Stimulated activated CD4-positive, alpha-beta T cell treated with anti-CD3 and anti-CD28 coated beads, Interleukin-15, amount 100 ng/mL, for 1 hour (primary cell): ENCODE measurements at places on chromosomes 4 and X.

- DNase-seq, result no peak
Measured at GRCh38 chr4:95563638-95564337, 15.0 kb upstream of the UNC5C start.

DNA sequence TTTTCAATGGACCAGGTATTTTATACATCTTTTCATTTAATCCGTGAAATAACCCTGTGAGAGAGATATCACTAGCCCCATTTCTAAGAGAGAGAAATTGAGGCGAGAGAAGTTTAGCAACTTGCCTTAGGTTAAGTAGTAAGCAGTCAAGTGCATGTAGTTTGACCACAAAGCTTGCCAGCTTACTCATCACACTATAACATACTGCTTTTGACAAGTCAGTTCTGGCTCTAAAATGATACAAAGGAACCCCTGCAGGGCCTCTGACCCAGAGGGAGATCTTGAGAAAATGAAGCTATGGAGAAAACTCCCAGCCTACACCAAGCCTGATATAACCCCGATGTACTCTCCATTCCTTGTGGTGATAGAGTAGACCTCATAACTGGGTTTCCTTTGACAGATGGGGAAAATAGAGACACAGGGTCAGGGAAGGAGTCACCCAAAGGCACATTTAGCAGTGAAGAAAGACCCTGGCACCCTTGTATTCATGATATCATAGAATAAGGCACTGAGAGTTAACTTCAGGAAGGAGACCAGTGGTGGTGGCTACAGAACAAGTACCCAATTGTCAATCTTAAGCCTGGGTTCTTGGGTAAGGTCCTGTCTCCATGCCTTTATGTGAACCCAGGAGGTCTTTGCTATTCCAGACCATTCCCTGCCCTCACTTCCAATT is 60.2 kb upstream of the MSN start:
- no peak for DNase-seq

- DNase-seq, result no peak
Measured at GRCh38 chr4:84678976-84679744, 96.2 kb downstream of the CDS1 start.

DNA sequence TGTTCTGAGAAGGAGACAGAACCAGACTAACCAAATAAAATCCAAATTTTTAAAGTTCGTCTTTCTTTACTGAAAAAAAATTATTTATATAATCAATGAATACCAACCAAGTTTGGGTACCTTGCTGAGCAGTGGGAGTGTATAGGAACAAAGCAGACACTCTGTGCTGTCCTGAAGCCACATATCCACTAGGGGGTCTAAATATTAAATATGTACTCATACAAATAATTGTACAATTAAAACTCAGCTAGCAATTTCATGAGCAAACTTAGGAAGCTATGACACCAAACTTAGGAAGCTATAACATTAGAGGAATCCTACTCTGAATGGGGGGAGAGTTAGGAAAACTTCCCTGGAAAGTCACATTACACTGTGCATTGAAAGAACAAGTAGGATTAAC is 582.0 kb upstream of the EPHA5 start:
- DNase-seq, result no peak

GRCh38 chr4:35052546-35052945 is 1191.8 kb downstream of the ARAP2 start:
- no peak for DNase-seq

DNA sequence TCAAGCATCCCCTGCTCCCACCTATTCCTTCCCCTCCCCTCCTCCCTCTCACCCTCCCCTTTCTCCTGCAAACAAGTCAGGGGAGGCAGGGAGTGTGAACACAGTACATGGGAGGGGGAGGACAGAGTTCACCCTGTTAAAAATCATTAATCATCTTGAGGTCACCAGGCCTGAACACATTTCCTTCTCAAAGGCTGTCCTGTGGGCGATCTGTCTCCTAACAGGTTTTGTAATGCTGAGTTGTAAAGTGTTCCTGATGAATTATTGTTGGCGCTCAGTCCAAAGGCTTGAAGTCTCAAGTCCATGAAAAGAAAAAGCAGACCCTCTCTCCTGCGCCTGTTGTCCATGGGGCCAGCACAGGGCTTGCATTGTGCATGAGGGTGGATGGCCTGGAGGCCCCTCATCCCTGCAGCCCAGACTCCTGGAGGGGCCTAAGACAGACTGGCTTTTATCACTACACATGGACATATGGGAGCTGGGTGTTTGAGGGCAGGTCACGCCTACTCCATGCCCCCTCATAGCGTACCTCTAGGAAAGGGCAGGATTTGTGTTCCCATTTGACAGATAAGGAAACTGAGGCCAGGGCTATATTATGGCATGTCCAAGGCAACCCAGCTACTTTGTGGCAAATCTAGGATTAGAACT is 189.1 kb downstream of the RAB28 start:
- DNase-seq, result no peak

GRCh38 chrX:56826020-56826419 is 97.0 kb downstream of the NBDY start:
- no peak for DNase-seq

DNA sequence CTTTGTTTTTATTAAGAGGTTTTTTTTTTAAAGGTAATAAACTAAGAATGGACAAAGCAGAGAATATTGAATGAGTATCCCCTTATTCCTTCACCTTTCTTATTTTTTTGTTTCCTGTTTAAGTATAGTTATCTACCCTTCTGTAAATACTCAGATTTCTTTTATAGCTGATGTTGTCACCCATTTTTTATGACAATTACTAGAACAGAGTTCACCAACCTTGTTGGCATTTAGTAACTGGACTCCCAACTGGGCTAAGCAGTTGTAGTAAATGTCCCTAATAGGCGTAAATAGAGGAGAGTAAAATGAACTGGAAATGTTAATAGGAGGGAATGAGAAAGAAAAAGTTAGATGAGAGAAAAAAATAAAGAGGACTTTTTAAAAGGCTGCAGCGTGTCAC is 9.8 kb downstream of the PDLIM5 start:
- DNase-seq, result no peak

DNA sequence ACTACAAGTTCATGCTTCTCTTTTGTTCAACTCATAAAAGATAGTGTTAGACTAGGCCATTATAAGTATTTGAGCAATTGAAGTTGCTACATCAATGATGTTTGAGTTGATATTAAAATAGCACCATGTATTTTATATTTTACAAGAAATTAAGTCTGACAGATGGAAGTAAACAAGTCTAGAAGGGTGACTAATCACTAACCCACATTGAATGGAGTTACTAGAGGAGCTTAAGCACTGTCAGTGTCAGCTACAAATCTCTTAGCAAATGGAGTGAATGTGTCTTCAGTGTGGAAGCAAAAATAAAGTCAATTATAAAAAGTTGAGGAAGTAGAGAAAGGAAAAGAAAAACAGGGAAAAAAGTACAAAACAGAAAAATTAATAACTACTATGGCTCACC is 592.5 kb downstream of the PCDH18 start:
- no peak for DNase-seq

DNA sequence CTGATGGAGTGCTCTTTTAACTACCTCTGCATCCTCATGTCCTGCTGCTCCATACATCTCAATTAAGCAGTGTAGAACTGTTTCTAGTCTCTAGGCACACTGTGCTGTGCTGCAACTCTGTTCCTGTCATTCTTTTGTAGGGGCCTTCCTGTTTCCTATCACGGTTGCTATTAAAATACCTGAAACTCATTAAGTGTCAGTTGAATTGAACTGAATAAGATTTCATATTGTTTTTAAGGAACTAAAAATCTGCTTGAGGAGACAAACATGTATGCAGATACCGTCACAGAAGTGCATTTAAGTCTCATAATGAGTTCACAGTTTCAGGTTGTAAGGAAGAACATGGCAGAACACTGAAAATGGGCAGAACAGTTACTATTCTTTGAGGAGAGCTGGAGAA is 170.1 kb downstream of the LARP7 start:
- no peak for DNase-seq

- DNase-seq, result no peak
Measured at GRCh38 chr4:8473198-8473919, 32.8 kb downstream of the TRMT44 start.

DNA sequence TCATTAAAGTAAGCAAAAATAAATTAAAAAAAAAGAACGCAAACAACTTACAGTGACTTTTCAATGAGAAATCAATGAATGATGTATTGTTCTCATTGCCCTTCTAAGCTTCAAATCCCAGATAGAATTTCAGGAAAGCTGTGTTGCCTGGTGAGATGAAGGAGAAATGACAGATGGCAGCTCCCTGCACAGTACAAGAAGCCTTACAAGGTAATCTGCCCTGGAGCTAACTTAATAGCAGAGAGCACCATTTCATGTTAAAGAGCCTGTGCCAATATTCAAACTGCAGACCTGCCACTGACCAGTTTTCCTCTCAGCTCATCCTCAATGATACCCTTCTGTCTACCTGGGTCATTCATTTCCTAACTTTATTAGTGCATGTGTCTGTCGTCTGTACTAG is 54.0 kb downstream of the GC start:
- DNase-seq, result no peak

DNA sequence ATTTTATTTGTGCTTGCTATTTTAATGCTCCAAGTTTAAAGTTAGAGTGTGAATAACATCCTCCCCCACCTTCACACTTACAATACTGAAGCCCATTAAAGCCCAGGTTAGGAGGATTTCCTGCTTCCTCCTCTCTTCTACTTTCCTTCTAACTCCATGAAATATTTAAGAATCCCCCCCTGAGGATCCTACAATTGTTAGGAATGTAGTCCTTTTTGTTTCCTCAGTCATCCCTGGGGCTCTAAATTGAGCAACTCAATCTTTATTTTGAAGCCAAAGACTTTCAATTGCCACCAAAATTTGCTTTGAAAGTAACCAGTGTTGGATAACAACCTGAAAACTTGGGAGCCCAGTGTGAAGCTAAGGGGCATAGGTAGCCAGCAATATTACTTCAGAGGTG is 276.9 kb downstream of the FAM47A start:
- DNase-seq, result no peak

GRCh38 chr4:4524364-4524763 is 17.5 kb downstream of the STX18 start:
- DNase-seq, result no peak

- peak; percentile 18 for DNase-seq
Measured at GRCh38 chr4:150960818-150961217, 54.3 kb downstream of the LRBA start.
